ENCODE measurements at places on chromosomes 3 and 15.

GRCh38 chr15:65761210-65761926, 30.7 kb downstream of the DENND4A start:
- no peak for DNase-seq

GRCh38 chr3:123287051-123287961, 85.6 kb downstream of the SEC22A start:
- DNase-seq = no peak

GRCh38 chr3:196643201-196643749, 3.8 kb downstream of the NRROS start:
- peak; percentile 70 for DNase-seq

DNA sequence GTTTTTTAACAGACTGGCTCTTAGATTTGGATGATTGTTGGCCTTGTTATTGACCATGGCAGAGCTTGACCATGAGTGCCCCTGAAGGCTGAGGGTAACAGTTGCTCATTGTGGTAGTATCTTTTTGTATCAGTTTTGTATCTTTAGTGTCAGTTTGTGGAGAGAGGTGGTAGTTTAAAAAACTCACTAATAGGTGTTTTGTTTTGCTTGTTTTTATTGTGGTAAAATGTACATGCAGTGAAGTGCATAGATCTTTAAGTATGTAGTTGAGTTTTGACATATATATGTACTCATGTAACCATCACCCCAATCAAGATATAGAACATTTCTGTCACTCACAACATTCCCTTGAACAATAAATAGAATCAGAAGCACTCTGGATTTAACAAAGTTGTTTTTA, 9.8 kb downstream of the GMPS start:
- DNase-seq = no peak

DNA sequence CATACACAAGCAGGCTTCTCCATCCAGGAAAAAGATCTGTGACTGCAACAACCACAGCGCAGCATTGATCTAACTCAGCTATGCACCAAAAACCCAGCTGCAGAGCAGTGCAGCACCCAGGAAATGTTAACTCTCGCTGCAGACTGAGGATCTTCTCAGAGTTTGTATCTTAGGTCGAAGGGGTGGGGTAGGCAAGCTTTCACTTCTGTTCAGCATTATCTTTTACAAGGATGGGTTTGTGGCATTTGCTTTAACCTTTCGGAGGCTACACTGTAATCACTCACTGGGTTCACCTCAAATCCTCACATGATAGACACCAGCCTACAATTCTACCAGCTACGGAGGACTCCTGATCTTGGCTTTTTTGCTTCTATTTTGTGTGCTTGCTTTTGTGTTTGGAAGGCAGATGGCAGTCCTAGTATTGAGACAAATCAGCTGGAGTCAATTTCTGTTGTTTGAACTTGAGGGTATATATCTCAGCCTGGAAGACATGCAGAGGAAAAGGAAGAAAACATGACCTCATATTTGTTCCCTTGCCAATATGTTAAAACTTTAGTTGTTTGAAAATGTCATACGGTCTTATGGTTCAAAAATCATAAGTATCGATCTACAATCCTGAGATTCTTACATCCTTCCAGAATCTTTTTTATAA, 25.2 kb downstream of the LRRK1 start:
- DNase-seq = no peak

DNA sequence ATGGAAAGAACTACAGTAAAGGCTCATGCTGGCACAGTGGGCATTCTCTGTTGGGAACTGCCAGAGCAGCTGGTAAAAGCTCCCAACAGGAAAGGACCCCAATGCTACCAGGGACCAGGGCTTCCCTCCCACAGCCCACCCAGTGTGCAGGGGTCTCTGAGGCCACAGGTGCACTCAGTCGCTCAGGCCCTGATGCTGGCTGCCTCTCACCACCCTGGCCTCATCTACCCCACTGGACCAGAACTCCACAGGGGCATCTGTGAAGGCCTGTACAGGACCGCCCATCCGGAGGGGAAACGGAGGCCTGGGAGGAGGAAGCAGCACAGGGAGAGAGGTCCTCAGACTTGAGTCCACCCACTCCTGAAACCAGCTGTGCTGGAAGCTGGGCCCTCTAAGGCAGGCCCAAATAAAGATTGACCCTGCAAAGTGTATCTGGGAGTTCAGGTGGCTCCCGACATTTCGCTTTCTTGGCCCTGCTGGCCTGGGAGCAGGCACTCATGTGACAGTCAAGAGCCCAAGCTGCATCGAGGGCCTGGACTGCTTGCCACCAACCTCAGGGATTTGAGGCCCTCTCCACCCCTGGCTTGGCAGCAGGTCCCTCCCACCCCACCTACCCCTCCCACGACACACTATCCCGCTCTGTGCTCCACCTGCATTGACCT, 12.7 kb downstream of the KLF15 start:
- no peak for DNase-seq

DNA sequence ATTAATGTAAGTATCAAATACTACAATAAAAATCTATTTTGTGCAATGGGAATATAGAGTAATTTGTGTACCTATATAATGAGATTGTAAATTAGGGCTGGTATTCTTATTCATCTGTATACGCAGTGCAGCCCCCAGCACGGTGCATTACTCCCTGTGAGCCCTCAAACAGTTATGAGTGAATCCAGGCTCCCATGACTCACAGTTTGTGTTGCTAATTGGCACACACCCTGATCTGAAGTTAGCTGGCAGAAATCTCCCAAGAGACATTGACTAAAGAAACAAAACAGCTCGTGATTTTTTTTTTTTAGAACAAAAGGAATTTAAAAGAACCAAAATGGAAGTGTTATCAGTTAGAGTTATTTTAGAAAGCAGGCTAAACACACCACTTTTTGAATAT, 15.7 kb downstream of the GK5 start:
- no peak for DNase-seq

GRCh38 chr3:46612324-46612723, at the start of gene FAM240A:
TSS of gene FAM240A (plus strand) at chr3:46612525. CDS start at chr3:46612684, 159 bp downstream.
- DNase-seq = no peak

DNA sequence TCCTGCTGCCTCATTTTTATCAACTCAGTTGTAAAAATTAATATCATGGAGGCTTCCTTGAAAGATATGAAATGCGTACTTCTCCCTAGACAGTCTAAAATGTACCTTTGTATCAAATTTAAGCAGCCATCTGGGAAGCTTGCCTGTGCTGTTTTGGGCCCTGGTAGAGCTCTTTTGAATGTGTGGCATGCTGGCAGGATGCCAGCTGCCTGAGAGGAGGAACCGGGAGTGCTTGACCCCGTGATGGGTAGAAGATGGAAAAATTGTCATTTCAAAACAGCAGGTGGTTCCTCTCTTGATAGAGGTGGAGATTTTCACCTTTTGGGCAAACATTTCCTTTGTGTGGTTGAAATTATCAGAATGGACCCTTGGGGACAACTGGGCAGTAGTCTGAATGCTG, 245.3 kb downstream of the RPLP1 start:
- DNase-seq = no peak

- no peak for DNase-seq
Measured at GRCh38 chr3:86645756-86646155, 345.2 kb downstream of the VGLL3 start.

GRCh38 chr3:70951316-70951715, 632.2 kb downstream of the FOXP1 start:
- DNase-seq = no peak

- DNase-seq = no peak
Measured at GRCh38 chr3:41026394-41027177, 172.7 kb upstream of the CTNNB1 start.

GRCh38 chr3:111252779-111253178, 181.2 kb downstream of the NECTIN3 start:
- DNase-seq = no peak

DNA sequence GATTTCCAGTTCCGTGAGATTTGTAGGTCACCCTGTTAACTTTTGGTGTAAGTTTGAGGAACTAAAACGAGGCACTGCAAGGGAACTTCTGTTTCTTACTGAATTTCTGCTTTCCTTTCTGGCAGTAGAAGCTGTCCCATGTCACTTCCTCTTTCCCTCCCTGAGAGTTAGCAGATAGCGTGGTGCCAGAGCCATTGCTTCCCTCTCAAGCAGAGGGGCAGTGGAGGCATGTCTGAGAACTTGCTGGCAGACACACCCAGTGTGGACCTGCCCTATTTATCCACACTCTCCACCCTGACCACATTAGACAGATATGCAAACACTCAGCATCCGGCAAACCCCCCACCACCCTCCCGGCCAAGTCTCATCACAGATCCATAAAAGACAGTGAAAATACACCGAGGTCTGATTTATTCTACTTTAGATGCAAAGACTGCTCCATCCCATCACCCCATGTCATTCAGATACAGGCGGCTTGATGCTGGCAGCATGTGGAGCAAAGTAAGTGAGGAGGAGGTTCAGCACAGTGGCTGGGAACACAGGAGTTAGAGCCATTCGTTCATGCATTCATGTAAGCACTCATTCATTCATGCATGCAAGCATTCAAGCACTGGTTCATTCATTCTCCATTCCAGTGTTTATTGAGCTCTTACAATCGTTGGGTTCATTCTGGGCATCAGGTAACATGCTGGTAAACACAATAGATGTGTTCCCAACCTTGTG, 324.7 kb downstream of the SHQ1 start:
- DNase-seq = no peak

GRCh38 chr3:32564195-32564594, 6.5 kb downstream of the DYNC1LI1 start:
- DNase-seq = no peak

DNA sequence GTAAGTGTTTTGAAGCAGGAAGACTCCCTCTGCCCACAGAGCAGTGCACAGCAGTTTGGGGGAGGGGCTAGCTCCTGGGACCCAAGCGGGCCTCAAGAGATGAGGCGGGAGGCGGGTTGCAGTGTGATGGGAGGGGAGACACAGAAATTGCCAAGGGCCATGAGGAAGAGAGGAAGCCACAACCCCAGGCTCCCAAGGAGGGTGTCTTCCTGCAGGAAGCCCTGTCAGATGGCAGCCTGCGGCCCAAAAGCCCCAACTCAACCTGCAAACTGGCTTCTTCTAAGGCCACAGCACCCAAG, 7.3 kb upstream of the ISLR2 start:
- no peak for DNase-seq

DNA sequence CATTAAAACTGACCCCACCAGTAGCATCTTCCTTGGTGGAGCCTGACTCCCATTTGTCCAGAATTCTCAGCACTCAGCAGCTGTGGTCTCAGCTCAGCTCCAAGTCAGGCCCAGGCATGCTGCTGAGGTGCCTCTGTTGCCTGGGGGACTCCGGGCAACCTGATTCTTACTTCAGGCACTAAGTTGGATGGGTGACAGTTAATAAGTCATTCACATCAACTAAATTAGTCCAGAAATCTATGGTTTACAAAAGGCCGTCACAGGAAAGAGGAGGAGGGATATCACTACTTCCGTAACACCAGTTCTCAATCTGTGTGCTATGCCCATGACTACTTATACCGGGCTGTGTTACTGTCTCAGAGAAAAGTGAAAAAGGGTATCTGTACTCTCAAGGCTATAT, 310.2 kb downstream of the SATB1 start:
- DNase-seq = no peak

DNA sequence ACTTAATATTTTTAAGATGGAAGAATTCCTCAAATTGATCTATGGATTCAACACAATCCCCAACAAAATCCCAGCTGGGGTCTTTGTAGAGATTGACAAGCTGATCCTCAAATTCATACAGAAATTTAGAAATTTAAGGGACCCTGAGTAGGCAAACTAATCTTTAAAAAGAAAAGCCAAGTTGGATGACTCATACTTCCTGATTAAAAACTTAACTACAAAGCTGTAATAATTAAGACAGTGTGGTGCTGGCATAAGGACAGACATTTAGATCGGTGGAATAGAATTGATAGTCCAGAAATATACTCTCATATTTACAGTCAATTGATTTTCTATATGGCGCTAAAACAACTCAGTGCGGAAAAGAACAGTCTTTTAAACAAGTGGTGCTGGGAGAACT, 11.6 kb downstream of the FAM162A start:
- no peak for DNase-seq

DNA sequence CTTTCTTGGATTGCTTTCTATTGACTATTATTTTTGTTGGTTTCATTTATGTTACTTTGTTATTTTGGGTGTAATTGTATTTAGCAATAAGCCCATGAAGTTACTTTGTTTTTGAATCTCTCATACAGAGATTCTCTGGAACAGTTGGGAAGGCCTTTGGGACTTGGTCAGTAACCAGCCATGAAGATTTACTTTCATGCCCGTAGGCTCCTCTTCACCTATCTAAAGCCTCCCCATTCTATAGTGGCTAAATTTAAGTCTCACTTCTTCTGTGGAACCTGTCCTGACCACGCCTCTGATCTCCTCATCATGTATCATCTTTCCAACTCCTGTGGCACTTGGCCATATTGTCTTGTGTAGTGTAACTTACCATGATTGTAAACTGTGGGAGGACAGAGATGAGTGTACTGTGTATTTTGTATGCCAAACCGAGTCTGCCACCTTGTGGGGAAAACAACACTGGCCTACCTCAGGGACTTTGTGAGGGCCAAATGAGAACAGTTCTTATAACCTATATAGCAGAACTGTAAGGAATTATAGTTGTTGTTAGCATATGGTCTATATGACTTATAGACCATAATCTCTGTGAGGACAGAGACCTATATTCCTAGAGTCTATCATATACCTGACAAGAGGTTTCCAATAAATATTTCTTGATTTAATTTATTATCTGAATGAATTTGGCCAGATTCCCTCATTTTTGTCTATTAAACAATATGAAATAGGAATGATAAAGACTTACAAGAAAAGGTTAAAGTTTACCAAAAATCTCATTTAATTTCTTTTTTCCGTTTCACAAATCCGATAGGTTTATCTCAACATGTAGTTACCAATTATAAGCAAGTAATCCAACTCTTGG, 75.0 kb downstream of the STARD9 start:
- DNase-seq = peak; percentile 27

- DNase-seq = no peak
Measured at GRCh38 chr3:173826901-173827609, 429.5 kb downstream of the NLGN1 start.

GRCh38 chr3:64316971-64317370, 91.7 kb upstream of the PRICKLE2 start:
- no peak for DNase-seq

DNA sequence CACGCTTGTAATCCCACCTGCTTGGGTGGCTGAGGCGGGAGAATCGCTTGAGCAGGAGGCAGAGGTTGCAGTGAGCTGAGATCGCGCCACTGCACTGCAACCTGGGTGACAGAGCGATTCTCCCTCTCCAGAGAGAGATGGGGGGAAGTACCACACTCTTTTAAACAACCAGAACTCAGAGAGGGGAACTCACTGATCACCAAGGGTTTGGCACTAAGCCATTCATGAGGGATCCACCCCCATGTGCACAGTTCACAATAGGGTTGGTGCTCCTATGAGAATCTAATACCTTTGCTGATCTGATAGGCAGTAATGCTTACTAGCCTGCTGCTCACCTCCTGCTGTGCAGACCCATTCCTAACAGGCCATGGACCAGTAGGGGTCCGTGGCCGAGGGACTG, 51.6 kb downstream of the QTRT2 start:
- DNase-seq = no peak

- no peak for DNase-seq
Measured at GRCh38 chr15:64507845-64508244, 47.5 kb downstream of the ZNF609 start.

GRCh38 chr3:97937205-97937604, 35.0 kb downstream of the RIOX2 start:
- no peak for DNase-seq
